ENCODE measurements at places on chromosomes 16 and 17. TPM values are rescaled to one million over a fixed set of nuclear protein-coding genes. Genes with fewer than 3 reads are reported as not detected.

The TBC1D3B gene
- 6.6 TPM for total RNA-seq

The ZNF423 gene
- total RNA-seq = not detected

The GCSH gene
- 21.0 TPM for total RNA-seq

The PHKB gene
- 23.1 TPM for total RNA-seq

The ZKSCAN2 gene
- 3.7 TPM for total RNA-seq

The CDC42EP4 gene
- 1.1 TPM for total RNA-seq

The CRYM gene
- total RNA-seq = not detected

The CCL13 gene
- total RNA-seq = not detected

The CD300LB gene
- not detected for total RNA-seq

The CES2 gene
- total RNA-seq = 24.7 TPM

The FBXW10 gene
- total RNA-seq = not detected

The CENPV gene
- total RNA-seq = 142 TPM

Measured in activated CD8-positive, alpha-beta T cell treated with anti-CD3 and anti-CD28 coated beads for 36 hours (primary cell).